ENCODE measurements at places on chromosomes 7 and 10.

GRCh38 chr10:112912410-112912928 lies 37.6 kb upstream of the TCF7L2 start:
- DNase-seq: no peak

DNA sequence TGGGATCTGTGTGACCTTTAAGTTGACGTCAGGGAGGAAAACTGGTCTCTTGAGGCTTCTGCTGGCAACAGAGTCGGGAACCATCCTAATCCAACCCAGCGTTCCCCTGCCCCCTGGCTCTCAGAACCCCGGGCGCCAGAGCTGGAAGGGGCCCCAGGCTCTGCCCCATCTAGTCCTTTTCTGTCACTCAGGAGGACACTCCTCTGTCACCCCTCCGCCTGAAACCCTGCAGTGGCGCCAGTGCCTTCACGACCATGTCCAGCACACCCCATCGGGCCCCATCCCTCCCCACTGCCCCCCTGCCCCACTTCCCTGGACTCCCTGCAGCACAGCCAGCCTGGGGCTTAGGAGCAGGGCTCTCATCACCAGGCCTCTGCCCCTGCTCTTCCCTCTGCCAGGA lies 39.1 kb downstream of the COL13A1 start:
- DNase-seq: no peak

DNA sequence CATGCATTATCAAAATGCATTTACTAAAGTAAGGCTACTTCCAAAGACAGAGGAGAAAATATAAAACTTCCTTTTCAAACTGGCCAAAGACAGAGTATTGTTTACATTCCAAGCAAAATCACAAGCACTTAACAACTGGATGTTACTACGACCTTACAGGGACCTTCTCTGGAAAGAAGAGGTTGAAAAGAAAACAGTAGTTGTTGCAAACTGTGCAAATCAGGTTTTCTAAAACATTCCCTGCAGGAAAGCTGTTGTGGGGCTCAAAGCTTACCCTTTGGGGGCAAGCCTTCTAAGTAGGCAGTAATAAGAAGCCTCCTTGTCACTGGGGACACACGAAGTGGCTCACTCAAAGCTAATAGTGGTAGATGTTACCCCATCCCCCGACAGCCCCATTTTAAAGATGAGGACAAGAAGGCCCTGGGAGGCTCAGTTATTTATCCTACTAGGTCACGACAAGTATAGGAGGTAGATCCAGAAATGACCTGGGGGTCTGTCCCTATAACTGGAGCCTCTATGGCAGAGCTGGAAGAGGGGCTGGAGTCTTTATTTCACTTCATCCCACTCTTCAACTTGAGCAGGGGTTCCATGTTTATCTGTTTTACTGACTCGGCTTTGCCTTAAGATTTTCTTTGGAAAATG lies 46.6 kb downstream of the ATXN7L1 start:
- no peak for DNase-seq

- DNase-seq: no peak
These were observed 13.2 kb upstream of the FRMPD2 start for GRCh38 chr10:48287417-48288391.

DNA sequence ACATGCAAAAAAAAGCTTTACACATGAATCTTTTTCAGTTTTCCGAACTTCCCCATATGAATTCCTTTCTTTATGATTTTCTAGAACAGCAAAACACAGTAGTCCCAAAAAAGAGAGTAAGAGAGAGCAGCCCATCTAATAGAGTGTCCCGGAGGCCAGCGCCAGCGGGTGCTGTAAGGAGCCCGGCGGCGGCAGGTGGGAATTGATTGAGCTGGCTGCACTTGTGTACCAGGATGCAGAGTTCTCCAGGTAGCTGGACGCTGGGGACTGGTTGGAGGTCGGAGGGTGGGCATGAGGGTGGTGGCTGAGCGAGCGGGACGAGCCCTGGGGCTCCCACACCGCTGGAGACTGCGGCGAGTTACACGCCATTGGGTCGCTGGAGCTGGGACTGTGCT lies 4.0 kb downstream of the DLX5 start:
- no peak for DNase-seq

GRCh38 chr10:124032971-124033886 lies 60.2 kb downstream of the CHST15 start:
- no peak for DNase-seq

DNA sequence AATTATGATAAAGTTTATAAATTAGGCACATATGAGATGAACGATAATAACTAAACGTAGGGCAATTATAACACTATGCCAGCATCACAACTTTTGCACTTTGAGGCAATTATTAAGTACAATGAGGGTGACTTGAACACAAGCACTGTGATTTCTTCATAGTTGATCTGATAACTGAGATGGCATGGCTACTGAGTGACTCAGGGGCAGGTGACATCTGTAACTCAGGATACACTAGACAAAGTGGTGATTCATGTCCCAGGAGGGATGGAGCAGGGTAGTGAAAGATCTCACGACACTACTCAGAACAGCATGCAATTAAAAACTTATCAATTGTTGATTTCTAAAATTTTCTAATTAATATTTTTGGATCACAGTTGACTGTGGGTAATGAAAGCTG lies 98.3 kb upstream of the ARHGAP21 start:
- DNase-seq: no peak

DNA sequence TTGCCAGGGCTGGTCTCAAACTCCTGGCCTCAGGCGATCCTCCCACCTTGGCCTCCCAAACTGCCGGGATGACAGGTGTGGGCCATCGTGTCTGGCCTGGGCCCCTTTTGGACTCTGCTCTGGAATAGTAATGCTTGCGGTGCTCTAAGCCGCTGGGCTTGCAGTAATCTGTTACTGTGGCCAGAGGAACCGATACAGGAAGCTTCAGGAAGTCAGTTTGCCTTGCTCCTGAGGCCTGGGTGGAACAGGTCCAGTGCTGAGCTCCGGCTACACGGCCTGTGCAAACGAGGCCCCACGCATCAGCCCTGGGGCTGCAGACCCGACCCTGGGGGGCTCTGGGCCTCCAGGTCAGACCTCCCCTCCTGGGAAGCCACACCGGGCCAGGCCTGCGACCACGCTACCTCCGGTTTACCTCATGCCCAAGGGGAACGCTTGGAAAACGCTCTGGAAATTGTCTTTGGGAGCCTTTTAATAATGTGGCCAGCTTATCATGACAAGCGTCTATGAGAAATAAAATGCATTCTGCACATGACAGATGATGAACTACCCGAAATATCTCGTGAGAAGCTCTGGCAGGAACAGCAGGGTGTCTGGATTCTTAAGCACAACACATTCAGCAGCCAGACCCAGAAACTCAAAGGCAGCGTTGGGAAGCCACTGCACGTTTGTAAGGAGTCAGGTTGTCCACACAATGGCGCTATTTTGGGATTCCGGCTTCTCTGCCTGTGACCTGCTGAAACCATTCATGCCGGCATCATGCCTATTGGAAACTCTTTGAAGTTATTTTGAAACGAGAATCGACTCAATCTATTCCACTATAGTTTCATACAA lies 10.1 kb upstream of the ADAP1 start:
- no peak for DNase-seq

- no peak for DNase-seq
These were observed 125.3 kb upstream of the STARD3NL start for GRCh38 chr7:38052786-38053185.

DNA sequence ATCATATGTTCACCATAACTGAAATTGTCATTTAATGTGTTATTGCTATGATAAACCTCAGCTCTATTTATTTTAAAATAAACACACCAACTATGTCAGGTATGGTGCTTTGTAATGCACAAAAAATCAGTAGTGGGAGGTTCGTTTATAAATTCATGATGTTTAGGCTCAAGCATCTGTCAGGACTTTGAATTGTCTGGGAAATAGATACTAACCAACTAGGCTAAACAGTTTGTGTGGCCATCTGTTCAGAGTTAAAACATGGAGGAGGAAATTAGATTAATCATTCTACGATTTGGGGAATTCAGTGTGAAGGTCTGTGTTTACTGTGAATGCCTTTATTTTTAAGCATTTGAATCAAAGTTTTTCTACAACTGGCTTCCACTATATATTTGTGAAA lies 212.6 kb upstream of the FZD8 start:
- no peak for DNase-seq

- DNase-seq: no peak
These were observed 7.1 kb downstream of the HTRA1 start for GRCh38 chr10:122468307-122468925.

DNA sequence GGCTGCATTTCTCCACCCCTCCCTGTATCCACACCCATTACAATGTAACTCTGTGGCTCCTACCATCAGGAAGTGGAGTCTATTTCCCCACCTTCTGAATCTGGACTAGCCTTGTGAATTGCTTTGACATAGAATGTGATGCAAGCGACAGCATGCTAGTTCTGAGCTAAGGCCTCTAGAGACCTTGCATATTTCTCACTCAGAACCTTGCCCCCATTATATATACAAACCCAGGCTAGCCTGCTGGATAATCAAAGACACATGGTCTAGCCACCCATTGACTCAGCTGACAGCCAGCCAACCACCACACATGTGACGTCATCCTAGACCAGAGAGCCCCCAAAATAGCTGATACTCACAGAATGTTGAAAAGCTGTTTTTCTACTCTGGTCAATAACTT lies 77.9 kb downstream of the CCDC71L start:
- DNase-seq: no peak

- no peak for DNase-seq
These were observed 137.9 kb downstream of the JAZF1 start for GRCh38 chr7:28042721-28043120.

- no peak for DNase-seq
These were observed 5.7 kb downstream of the NRF1 start for GRCh38 chr7:129617178-129617577.

Data from germinal center (tissue), 1 donor.